ENCODE measurements at places on chromosomes 12 and 14. TPM values are rescaled to one million over a fixed set of nuclear protein-coding genes. Genes with fewer than 3 reads are reported as not detected.

DNA sequence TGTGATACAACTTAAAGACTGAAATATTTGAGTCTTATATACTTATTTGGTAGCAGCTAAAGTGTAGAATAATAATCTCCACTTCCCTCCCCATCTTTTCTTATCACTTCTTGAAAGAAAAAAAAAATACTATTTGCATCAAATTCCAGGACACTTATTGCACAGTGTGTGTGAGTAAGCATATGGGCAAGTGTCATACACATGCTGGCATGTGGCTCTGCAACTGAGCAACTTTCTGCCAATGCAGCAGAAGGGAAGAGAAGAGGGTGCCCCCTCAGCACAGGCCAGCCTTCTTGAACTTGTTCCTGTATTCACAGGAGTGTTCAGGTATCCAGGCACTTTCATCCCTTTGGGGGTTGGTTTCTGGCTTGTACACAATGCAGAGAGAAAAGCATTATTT is 145.8 kb downstream of the CPNE8 start:
- no peak for DNase-seq

The WNT1 gene
- total RNA-seq = not detected

The ORMDL2 gene
- total RNA-seq = 91.7 TPM

The RIPK3 gene
- not detected for total RNA-seq

The KCNJ8 gene
- total RNA-seq = 8.5 TPM
